ENCODE measurements at places on chromosomes 12 and 14. TPM values are rescaled to one million over a fixed set of nuclear protein-coding genes. Genes with fewer than 3 reads are reported as not detected.

Gene OAS1
- 6.6 TPM for polyA plus RNA-seq

Gene TAS2R31
- 0.54 TPM for polyA plus RNA-seq

Gene OR6C65
- not detected for polyA plus RNA-seq

Gene TMCC3
- 1.7 TPM for polyA plus RNA-seq

Gene BDKRB2
- polyA plus RNA-seq, result 0.57 TPM

Measured in right cardiac atrium (tissue), 5 donors.